ENCODE measurements at places on chromosomes 16 and 17.

- DNase-seq = no peak
Measured at GRCh38 chr17:16429083-16429482, 13.7 kb downstream of the TRPV2 start.

- DNase-seq = no peak
Measured at GRCh38 chr17:63041251-63041650, 75.2 kb downstream of the TANC2 start.

GRCh38 chr16:47861999-47862398 lies 293.8 kb downstream of the ABCC12 start:
- no peak for DNase-seq

DNA sequence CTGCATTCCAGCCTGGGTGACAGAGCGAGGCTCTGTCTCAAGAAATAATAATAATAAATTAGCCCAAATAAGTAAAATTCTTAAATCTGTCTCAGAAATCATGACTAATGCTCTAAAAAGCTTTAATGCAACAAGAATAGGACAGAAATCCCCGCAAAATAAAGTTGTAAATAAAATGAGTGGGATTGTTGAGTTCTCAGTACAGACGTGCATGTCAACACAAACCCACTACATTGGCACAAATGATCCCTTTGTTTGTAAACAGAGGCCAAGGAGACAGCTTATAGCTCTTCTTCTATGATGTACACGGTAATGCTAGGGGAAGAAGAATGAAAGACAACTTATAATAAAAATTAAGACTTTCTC lies 6.0 kb downstream of the STAT5B start:
- DNase-seq = no peak

- no peak for DNase-seq
Measured at GRCh38 chr16:68091380-68092261, 6.5 kb downstream of the NFATC3 start.

GRCh38 chr17:51056813-51057510 lies 63.7 kb downstream of the SPAG9 start:
- DNase-seq = peak; percentile 12

Measured in stimulated activated CD4-positive, alpha-beta T cell treated with anti-CD3 and anti-CD28 coated beads, Interleukin-15, amount 100 ng/mL, for 24 hours (primary cell).